ENCODE measurements at places on chromosomes 3 and 15. TPM values are rescaled to one million over a fixed set of nuclear protein-coding genes. Genes with fewer than 3 reads are reported as not detected.

Gene ACTRT3
- total RNA-seq = 3.7 TPM

Gene LRRC2
- 7.4 TPM for total RNA-seq

Gene STAC
- 7.7 TPM for total RNA-seq

Gene PIERCE2
- total RNA-seq = 1.6 TPM

Gene LIPC
- 0.37 TPM for total RNA-seq

Gene A4GNT
- not detected for total RNA-seq

Gene SEMA6D
- total RNA-seq = 4.5 TPM

Gene HSPBAP1
- total RNA-seq = 9.3 TPM

Gene SLC25A38
- 18.0 TPM for total RNA-seq

Gene SCN11A
- total RNA-seq = under 0.01 TPM

Gene GPR156
- total RNA-seq = 0.55 TPM

Gene XIRP1
- not detected for total RNA-seq

Gene TTLL13
- not detected for total RNA-seq

Gene SCN5A
- 0.75 TPM for total RNA-seq

Gene MOBP
- under 0.01 TPM for total RNA-seq

Gene SLC22A13
- 0.22 TPM for total RNA-seq

Gene GP5
- total RNA-seq = under 0.01 TPM

All from uterine smooth muscle cell (primary cell).